Midbrain (tissue), 1 donor: ENCODE measurements at places on chromosomes 16 and 17.

- no peak for DNase-seq
These were observed 117.2 kb downstream of the SOCS1 start for GRCh38 chr16:11138769-11139325.

DNA sequence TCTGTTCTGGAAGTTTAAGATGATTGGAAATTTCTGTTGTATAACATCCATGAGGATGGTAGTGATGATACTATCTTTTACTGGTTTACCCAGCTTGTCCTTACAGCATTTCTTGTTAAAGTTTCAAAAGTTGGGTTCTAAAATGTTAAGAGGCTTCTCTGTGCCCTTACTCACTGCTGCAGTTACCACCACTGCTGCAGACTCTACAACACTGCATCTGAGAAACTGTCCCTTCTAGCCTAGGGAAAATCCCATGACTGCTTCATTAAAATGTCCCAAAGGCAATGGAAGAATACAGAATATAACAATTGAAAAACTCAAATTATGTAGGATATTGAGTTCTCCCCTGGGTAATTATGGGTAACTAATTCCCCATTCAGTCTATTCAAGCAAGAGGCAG, 3.8 kb upstream of the NSRP1 start:
- no peak for DNase-seq

DNA sequence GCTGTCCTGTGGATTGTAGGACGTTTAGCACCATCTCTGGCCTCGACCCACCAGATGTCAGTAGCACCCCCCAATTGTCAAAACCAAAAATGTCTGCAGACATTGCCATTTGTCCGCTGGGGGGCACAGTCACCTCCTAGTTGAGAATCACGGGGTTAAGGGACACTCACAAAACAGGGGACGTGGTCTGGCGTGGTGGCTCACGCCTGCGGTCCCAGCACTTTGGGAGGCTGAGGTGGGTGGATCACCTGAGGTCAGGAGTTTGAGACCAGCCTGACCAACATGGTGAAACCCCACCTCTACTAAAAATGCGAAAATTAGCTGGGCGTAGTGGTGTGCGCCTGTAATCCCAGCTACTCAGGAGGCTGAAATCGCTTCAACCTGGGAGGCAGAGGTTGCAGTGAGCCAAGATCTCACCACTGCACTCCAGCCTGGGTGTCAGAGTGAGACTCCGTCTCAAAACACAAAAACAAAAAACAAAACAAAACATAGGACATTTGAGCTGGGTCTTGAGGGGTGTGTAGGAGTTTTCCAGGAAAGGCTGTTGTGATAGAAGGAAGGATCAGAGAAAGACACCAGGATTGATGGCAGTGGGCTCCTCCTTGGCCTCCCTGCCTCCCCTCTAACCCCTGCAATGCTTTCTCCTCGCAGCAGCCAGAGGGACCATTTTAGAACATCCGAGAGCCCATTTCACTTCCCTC, 171.8 kb upstream of the GSE1 start:
- DNase-seq = no peak

GRCh38 chr16:23975293-23975692, 139.5 kb downstream of the PRKCB start:
- no peak for DNase-seq

DNA sequence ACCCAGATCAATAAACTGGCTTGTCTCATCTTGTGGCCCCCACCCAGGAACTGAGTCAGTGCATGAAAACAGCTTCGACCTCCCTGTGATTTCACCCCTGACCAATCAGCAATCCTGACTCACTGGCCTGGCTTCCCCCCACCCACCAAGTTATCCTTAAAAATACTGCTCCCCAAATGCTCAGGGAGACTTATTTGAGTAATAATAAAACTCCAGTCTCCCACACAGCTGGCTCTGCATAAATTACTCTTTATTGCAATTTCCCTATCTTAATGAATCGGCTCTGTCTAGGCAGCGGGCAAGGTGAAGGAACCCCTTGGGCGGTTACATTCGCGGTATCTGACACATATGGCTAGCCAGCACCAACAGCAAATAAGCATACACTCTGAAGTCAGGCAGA, 9.8 kb upstream of the RABEP1 start:
- DNase-seq = no peak

- no peak for DNase-seq
These were observed 7.6 kb downstream of the PIK3R6 start for GRCh38 chr17:8859804-8860430.

DNA sequence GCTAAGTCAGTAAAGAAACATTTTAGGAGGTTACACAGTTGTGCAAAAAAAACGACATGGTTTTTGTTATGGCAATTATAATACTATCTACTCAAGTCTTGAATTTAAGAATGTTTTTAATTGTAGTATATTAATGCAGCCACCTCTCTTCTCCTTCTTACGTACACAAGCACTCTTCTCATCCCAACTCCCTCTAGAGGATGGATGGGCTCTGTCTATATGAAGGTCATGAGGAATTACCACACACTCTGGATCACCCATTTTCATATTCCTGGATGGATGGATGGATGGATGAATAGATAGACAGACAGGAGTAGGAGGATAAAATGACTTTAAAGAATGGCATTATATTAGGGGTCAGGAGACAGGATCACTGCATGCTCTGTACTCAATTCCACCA, 120.0 kb downstream of the PHKB start:
- DNase-seq = no peak

- no peak for DNase-seq
These were observed 8.0 kb downstream of the TNRC6A start for GRCh38 chr16:24737391-24737871.

DNA sequence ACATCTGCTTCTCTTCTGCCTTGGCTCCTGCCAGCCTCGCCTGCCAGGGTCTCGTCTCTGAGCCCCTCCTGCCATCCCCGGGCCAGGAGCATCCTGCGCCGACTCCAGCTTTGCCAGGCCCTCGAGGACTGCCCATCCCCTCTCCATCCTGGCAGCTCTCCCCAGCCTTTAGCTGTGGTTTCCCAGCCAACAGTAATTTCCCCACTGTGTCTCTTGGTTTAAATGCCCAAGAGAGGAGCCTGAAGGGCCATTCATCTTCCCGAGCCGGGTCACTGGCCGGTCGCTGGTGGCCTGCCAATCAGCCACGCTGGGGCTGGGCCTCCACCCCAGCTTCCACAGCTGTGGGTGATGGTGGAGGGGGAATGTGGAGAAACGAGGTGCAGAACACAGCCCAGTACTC, 47.8 kb downstream of the MRC2 start:
- peak; percentile 63 for DNase-seq

GRCh38 chr16:717450-718245, 2.7 kb downstream of the METRN start:
- DNase-seq = no peak

DNA sequence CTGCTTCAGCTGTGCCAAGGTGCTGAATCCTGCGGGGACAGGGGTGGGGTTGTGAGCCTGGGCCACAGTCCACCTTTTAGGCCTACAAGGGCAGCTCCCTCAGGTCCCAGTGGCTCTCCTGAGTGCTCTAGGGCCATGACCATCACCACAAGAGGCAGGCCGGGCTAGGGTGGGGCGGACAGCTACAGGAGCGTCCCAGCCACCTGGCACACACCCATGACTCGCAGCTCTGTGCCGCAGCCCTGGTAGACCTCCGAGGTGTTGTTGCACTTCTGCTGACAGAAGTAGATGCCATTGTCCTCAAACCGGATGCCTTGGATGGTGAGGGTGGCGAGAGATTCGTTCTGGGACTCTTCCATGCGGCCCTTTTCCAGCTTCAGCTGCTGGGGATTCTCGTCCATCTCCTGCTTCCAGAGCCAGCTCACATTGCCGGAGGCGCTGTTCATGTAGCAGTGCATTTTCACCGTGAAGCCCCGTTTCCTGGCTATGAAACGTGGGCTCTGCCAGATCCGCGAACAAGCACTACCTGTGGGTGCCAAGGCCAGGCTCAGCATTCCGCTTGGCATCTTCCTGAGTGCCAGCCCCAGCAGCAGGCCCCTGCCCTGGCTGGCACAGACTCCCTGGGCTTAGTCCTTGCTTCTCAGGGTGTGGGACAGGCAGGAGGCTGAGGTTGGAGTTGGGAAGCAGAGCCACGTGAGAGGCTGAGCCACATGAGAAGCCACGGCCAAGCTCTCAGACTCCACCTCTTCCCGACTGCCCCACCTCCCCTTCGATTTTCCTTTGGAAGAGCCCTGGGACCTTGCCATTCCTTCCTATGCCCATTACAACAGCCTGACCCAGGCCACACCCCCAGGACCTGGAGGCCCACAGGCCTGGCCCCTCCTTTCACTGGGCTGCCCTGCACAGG, 2.0 kb downstream of the CD79B start:
- DNase-seq = no peak

DNA sequence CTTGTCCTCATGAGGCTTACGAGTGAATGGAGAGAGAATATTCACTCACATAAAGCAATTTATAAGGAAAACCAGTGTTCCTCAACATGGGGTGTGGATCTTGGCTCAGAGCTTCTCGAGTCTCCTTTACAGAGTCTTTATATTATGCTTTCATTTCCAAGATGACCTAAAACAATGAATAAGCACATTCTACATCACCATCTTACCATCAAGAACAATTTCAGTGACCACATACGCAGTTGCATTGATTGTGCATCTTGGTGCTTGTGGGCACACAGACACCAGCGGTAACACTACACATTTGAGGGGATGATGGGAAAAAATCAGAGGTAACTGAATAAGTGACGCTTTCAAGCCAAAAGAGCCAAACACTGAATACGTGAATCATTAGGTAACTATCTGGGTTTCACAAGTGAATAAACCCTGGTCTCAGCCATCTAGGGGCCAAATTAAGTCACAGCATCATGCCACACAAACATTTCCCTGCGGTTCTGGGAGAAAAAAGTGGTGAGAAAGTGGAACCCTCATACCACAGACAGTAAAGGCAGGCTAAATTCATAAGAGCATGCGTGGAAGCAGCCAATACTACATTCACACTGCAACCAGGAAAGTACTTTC, 9.4 kb downstream of the CWC25 start:
- no peak for DNase-seq
